ENCODE measurements at places on chromosomes 12 and 14.

DNA sequence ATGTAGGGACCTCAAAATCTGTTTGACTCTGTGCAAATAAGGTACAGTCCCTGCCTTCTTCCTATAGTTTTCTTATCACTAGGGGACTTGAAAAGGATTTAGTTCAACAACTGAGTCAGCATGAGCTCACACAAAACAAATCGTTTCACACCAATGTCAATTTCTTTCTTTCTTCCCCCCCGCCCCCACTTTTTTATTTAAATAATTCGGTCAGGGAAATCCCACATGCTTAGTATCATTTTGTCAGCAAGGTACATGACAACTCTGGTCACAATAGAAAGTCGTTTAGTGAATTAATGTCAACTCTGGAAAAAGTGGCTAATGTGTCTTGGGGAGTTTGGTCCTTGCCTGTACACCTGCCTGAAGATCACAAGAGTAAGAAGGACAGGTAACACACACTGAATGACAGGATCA, 232.2 kb upstream of the PLEKHG7 start:
- no peak for DNase-seq

DNA sequence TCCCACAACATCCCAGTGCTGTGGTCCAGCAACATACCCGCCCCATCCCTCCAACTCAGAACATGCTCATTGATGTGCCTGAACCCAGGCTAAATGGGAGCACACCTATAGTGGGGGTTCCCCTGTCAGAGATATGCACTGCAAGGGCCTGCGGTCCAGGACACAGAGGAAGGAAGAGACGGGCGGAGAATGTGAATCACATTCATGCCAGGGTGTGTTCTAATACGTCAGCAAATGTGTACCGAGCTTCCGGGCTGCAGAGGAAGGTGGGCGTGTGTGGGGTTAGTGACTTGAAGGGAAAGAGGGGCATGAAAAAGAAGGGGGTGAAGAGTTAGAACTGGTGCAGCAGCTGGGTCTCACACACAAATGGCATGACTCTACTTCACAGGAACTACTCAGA, 83.7 kb downstream of the DPF3 start:
- DNase-seq, result no peak

- DNase-seq, result peak; percentile 41
Observed at GRCh38 chr14:100654814-100655740, 67.9 kb upstream of the BEGAIN start.

DNA sequence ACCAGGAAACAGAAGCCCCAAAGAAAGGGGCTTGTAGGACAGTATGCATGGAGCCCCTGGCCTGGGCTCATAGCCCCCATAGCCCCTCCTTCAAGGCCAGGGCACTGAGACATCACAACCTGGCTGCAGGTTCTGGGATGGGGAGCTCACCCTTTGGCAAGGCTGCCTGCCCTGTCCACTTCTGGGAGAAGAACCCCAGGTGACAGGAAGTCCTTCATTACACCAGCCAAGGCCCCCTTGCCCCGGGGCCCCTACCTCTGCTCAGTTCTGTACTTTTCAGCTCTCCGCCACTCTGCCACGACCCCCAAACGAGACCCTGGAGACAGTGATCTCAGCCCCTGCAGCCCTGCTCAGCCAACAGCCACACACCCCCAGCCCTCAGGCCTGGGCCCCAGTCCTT, 223.2 kb upstream of the RTL1 start:
- no peak for DNase-seq

- no peak for DNase-seq
Observed at GRCh38 chr12:82529954-82530353, 156.8 kb upstream of the TMTC2 start.

GRCh38 chr12:101207086-101207780, 2.8 kb downstream of the SLC5A8 start:
- DNase-seq, result no peak

GRCh38 chr12:119594399-119594730, 791 bp downstream of the TMEM233 start:
- DNase-seq, result no peak

- DNase-seq, result peak; percentile 77
Observed at GRCh38 chr14:101878822-101879528, 85.4 kb upstream of the DYNC1H1 start.

DNA sequence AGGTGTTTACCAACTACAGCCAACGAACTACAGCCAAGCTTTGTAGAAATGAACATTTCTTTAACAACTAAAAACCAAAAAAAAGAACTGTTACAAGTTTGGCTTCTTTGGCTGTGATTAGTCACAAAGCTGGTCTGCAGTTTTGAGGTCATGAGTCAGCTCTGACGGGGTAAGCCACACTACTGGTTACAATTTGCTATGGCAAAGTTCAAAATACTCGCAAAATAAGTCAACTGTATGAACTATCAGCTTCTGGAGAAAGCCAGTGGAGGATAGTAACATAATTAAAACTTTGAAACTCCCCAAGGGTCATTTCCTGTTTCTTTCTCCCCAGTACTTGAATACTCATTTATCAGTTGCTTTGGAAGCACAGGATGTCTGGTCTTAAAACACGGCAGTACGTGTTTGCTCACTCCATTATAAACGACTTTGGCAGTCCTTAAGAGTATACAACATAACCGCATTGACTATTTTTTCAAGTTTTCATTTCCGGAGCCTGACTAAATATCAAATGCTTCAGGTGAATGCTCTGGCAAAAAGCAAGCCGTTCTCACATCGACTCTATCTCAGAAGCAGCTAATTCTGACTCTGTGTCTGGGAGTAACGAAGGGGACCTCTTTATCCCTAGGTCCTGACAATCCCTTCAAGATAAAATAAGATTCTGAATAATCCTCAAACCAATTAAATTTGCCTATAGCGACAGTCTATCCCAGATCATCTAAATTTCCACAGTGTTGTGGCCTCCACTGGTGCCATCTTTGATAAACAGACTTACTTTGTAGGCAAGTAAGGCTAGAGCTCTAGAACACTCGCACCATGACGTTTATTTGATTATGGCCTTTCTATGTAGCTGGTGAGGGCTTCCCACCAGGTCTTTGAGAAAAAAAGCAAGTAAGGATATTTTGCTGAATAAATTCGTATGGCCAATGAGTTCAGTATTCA, 10.6 kb downstream of the PHLDA1 start:
- no peak for DNase-seq

GRCh38 chr14:50497351-50497750, 35.0 kb downstream of the MAP4K5 start:
- DNase-seq, result no peak

GRCh38 chr12:71900091-71900490, 38.6 kb upstream of the TPH2 start:
- DNase-seq, result no peak

- DNase-seq, result no peak
Observed at GRCh38 chr14:84882830-84883229, 647.1 kb upstream of the FLRT2 start.

DNA sequence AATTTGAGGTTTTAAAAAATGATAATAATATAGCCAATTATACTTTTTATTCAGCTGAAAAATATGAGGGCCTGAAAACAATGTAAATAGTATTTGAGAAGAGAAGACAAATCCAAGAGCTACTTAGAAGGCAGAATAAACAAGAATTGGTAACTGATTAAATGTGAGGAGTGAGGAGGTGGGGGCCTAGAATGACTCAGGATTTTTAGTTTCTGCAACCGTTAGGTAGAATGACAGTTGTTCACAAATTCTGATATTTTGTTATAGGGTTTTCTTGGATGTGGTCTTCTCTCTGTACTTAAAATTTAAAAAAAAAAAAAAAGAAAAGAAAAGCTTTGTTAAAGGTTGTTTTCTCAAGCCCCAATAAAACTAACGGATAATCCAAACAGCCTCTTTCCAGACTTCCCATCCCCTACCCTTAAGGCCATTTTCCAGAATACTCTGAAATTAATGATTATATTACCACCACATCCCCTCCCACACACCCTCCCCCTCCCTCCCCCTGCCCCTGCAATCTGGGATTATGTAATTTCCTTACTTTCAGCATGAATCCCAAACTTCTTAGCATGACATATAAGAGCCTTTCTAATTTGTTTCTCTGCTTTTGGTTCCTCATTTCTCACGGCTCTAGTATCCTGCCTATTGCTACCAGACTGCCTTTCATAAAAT, 50.4 kb downstream of the LRP6 start:
- no peak for DNase-seq
